ENCODE measurements at places on chromosomes 16 and 17.
A peak's percentile ranks its signal among the peaks of the same experiment; 100 is the strongest.

- no peak for DNase-seq
- no peaks in the 10 kb centered on the region for H3K36me3 ChIP-seq
- H3K4me1 ChIP-seq = peaks cover 3% of the 10 kb centered on the region
- no peaks in the 10 kb centered on the region for H3K27me3 ChIP-seq
- H3K4me3 ChIP-seq = no peak overlapping the region
Measured at GRCh38 chr16:14131774-14132695, 60.9 kb downstream of the MRTFB start.

DNA sequence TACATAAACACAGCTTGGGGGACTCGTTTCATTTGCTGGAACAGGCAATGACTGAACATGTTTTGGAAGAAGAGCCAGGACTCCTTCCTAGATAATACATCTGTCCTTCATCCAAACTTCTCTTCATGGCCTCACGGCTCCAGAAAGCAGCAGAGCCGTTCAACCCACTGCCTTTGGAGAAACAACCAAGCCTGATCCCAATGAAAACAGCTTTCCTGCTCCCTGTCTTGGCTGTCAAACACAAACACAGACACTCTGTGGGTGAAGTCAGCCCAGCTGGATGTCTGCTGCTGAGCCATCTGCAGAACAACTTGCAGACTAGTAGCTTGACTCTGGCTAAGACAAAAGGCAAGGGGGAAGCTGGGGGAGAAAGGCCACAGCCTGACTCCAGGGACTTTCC, 345.1 kb upstream of the PSMD7 start:
- DNase-seq = no peak
- no peak overlapping the region for H3K4me3 ChIP-seq
- no peaks in the 10 kb centered on the region for H3K27me3 ChIP-seq

DNA sequence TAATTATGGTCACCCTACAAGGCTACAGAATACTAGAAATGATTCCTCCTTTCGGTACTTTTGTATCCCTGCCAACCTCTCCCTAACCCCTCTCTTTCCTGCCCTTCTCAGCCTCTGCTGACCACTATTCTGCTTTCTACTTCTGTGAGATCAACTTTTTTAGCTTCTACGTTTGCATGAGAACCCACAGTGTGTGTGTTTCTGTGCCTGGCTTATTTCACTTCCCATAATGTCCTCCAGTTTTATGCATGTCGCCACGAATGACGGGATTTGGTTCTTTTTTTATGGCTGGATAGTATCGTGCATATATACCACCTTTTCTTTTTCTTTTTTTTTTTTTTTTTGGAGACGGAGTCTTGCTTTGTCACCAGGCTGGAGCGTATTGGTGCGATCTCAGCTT, 92.1 kb downstream of the RAP1GAP2 start:
- H3K27me3 ChIP-seq = no peaks in the 10 kb centered on the region
- no peak for DNase-seq
- no peak overlapping the region for H3K4me3 ChIP-seq
- H3K36me3 ChIP-seq = peaks cover 15% of the 10 kb centered on the region

GRCh38 chr16:58433569-58433951, 41.3 kb downstream of the GINS3 start:
- H3K27ac ChIP-seq = no peak overlapping the region
- H3K4me1 ChIP-seq = no peaks in the 10 kb centered on the region
- peaks cover 40% of the 10 kb centered on the region for H3K27me3 ChIP-seq
- H3K36me3 ChIP-seq = peaks cover 6% of the 10 kb centered on the region

DNA sequence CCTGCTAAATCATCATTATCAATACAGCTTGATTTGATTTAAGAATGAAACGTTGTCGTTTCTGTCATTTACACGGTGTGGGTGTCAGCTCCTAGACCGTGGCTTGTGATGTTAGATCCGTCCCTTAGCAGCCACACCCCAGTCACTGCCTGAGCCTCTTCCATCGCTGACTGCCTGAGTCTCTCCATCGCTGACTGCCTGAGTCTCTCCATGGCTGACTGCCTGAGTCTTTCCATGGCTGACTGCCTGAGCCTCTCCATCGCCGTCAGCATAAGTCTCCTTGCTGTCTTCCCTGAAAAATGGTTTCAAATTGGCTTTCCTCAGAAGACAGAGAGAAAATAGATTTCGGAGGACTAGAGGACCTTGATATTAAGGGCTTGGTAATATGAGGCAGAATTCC, 53.8 kb upstream of the CMIP start:
- H3K4me1 ChIP-seq = no peaks in the 10 kb centered on the region
- H3K27ac ChIP-seq = no peak overlapping the region
- DNase-seq = no peak
- no peaks in the 10 kb centered on the region for H3K27me3 ChIP-seq
- H3K36me3 ChIP-seq = peaks cover 2% of the 10 kb centered on the region
- H3K4me3 ChIP-seq = no peak overlapping the region

GRCh38 chr16:55052741-55053415, 122.2 kb downstream of the IRX5 start:
- peaks cover 33% of the 10 kb centered on the region for H3K27me3 ChIP-seq
- H3K4me1 ChIP-seq = no peaks in the 10 kb centered on the region
- no peak for DNase-seq
- no peak overlapping the region for H3K4me3 ChIP-seq

GRCh38 chr17:45703806-45704205, 80.3 kb upstream of the CRHR1 start:
- DNase-seq = no peak
- peaks cover 3% of the 10 kb centered on the region for H3K36me3 ChIP-seq
- H3K4me3 ChIP-seq = no peak overlapping the region
- H3K27ac ChIP-seq = no peak overlapping the region

DNA sequence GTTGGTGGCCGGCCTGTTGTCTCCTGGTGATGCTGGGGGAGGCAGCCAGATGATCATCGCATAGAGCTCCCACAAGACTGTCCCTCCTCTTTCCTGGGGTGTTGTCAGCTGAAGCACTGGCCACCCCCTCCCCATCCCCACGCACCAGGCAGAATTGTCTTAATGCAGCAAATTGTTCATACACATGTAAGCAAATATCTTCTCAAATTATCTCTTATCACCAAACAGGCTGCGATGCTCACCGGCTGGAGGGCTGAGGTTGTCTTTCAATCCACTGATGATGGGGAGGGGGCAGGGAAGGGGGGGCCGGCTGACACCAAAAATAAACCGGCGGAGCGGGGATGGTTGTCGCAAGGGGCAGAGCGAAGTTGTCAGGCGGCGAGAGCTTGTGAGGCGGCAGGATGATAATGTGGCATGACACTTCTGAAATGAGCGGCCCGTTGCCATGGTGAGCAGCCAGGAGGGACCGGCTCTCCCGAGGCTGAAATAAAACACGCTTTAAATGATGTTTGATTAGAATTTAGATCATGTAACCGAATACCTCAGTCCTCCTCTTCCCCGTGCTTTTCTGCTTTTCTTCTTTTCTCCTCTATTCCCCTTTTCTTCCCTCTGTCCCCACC, 59.8 kb downstream of the MRM1 start:
- no peak for DNase-seq
- H3K27ac ChIP-seq = no peak overlapping the region
- no peak overlapping the region for H3K4me3 ChIP-seq
- peaks cover 8% of the 10 kb centered on the region for H3K4me1 ChIP-seq
- H3K36me3 ChIP-seq = no peaks in the 10 kb centered on the region
- peaks cover 69% of the 10 kb centered on the region for H3K27me3 ChIP-seq

DNA sequence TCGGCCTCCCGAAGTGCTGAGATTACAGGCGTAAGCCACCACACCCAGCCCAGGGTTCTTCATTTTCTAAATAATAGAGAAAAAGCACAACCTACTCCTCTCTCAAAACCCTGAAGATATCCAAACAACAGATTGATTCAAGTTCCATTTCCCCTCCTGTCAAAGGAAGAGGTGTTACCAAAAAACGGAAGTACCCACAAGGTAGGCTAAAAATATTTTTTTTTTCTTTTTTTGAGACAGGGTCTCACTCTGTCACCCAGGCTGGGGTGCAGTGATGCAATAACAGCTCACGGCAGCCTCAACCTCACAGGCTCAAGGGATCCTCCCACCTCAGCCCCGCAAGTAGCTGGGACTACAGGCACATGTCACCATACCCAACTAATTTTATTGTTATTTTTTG, 18.9 kb downstream of the UTP6 start:
- DNase-seq = no peak
- H3K27ac ChIP-seq = no peak overlapping the region
- no peak overlapping the region for H3K4me3 ChIP-seq
- no peaks in the 10 kb centered on the region for H3K27me3 ChIP-seq
- peaks cover 2% of the 10 kb centered on the region for H3K4me1 ChIP-seq

- H3K4me1 ChIP-seq = no peaks in the 10 kb centered on the region
- peaks cover 35% of the 10 kb centered on the region for H3K27me3 ChIP-seq
- no peaks in the 10 kb centered on the region for H3K36me3 ChIP-seq
- no peak for DNase-seq
Measured at GRCh38 chr17:42918902-42919521, 18.4 kb downstream of the G6PC1 start.

DNA sequence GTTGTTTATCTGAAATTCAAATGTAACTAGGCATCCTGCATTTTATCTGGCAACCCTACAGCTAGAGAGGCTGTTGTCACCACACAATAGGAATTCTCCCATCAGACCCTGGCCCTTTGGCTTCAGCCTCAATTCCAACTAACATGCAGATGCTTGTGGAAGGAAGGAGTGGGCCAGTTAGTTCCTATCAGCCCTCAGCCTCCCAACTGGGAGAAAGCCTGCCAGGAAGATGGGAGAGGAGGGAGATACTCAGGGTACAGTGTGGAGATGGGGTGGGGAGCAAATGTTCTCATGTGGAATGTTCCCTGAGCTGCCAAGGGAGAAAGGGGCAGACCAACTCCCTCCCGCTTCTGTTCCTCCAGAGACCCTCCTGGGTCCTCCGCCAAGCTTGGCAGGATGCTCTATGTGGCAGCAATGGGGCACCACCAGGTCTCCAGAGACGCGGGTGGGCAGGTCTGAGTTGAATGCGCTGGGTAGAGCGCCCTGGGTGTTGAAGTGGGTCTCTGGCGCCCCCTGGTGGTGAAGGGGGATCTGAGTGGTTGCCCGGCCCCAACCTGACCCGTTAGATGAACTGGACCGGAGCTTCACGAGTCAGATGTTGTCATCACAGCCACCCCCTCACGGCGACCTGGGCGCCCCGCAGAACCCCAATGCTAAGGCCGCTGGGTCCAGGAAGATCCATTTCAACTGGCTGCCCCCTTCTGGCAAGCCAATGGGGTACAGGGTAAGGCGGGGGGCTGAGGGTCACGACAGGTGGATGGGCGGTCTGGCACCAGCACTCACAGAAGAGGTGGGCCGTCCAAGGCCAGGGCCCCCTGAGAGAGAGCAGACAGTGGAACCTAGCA, 15.2 kb downstream of the GALK1 start:
- H3K36me3 ChIP-seq = peaks cover 7% of the 10 kb centered on the region
- peak; percentile 88 for DNase-seq
- H3K4me3 ChIP-seq = peak overlapping the region; percentile 26
- no peaks in the 10 kb centered on the region for H3K27me3 ChIP-seq

GRCh38 chr17:59680314-59680713, 26.9 kb downstream of the PTRH2 start:
- no peak overlapping the region for H3K27ac ChIP-seq
- H3K36me3 ChIP-seq = peaks cover 88% of the 10 kb centered on the region
- H3K27me3 ChIP-seq = no peaks in the 10 kb centered on the region
- no peak for DNase-seq
- H3K4me1 ChIP-seq = no peaks in the 10 kb centered on the region

DNA sequence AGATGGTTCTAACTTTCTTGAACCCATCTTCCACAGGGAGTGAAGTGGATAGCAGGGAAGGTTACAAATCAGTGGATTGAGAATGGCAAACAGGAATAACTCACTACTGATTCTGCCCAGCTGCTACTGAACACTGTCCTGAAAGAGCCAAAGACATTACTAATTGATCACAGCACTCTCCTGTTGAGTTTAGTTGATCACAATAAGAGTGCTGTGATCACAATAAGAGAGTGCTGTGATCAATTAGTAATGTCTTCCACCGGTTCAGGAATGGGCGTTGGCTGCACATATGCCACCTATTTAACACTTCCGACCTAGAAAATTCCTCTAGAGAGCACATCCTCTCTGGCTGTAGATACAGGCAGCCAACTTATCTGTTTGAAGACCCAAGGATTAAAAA, 11.4 kb downstream of the CFAP97D1 start:
- H3K27me3 ChIP-seq = peaks cover 30% of the 10 kb centered on the region
- H3K4me3 ChIP-seq = no peak overlapping the region
- DNase-seq = no peak
- H3K4me1 ChIP-seq = peaks cover 8% of the 10 kb centered on the region

- H3K27me3 ChIP-seq = no peaks in the 10 kb centered on the region
- H3K4me1 ChIP-seq = peaks cover 23% of the 10 kb centered on the region
Measured at GRCh38 chr17:78697554-78698343, 84.3 kb downstream of the CYTH1 start.

DNA sequence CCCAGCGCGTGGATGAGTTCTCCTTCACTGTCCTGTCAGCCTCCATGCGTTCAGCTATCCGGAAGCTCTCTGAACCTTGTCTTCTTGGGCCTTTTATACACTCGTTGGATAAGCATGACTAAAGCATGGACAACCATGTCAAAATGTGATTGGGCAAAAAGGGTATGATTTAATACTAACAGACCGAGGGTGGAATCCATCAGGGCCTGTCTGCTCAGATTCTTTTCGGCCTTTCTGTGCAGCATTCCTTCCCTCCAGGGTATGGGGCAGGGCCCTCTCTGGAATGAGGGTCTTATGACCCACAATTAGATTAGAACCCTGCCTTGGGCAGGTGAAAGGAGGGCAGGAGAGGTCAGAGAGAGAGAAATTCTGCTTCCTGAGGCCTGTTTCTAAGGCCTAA, 14.0 kb upstream of the CCL5 start:
- H3K27me3 ChIP-seq = no peaks in the 10 kb centered on the region
- peaks cover 85% of the 10 kb centered on the region for H3K4me1 ChIP-seq
- no peak for DNase-seq
- H3K4me3 ChIP-seq = peak overlapping the region; percentile 40
- peaks cover 38% of the 10 kb centered on the region for H3K36me3 ChIP-seq
- peak overlapping the region; percentile 83 for H3K27ac ChIP-seq

DNA sequence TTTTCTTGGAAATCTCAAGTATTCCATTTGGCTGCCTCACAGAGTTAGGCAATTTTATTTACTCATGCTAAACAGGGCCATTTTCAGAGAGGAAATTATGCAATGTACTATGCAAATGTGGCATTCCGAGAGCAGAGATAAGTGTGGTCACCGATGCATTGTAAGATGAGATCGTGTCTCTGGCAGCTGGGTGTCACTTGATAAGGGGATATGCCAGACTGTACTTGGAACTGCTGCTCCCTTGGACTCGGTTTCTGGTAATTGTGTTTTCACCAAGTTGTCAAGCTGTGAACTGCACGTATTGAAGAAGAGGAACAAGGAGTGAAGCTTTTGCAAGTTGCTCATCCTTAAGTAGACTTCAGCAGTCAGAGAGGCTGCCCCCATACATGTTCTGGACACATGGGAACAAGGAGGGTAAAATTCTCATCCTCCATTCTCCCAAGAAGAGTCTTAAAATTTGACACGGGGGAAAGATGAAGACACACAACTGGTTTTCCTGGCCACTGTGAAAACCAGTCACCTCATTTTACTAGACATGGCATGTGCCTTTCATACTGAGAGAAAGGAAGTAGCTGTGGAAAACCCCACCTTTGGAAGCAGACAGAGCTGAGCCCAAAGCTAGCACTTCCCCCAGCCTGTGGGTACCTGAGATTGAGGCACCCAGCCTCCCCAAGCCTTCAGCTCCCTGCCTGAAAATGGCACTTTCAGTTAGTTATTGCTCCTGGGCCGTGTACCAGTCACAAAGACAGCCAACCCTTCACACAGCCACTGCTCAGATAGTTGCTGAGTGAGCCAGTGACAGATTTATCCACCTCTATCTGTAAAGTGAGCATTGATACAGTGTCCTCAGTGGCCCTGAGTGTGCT, 150.7 kb downstream of the SOCS1 start:
- H3K4me3 ChIP-seq = peak overlapping the region; percentile 41
- DNase-seq = no peak
- peak overlapping the region; percentile 39 for H3K27ac ChIP-seq

All from effector memory CD8-positive, alpha-beta T cell (primary cell).